Right atrium auricular region (tissue), 2 donors: ENCODE measurements at places on chromosomes 1 and 21. TPM values are rescaled to one million over a fixed set of nuclear protein-coding genes. Genes with fewer than 3 reads are reported as not detected.

DNA sequence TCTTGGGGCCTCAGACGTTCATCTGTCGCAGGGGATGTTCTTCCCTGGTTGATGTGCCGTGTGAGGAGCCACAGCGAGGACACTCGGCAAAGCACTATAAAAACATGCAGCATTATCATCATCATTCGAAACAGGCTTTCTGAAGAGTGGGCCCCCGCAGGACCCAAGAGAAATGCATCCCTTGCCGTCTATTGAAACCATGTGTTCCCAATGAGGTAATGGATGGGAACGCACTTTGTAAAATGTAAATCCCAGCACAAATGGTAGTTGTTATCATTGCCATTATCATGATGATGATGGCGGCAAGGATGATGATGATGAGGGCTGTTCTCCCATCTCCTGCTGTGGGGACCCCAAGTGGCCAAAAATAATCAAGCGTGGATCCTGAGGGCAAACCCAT, 76.8 kb downstream of the GLIS1 start:
- DNase-seq = no peak

DNA sequence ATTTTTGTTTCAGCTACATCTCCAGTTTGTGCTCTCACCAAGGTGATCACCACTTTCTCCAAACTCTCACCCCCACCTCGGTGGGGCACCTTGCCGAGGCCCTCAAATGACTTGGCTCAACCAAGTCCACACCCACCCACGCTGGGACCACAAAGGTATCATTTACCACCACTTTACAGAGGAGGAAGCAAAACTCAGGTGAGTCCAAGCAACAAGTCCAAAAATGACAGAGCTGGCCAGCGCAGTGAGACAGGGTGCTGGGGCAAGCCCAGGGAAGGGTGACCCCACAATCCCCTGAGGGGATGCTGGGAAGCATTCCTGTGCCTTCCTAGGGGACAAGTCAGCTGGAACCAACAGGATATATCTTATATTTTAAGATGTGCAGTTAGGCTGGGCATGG, 24.7 kb downstream of the SSBP3 start:
- no peak for DNase-seq

- DNase-seq = no peak
Measured at GRCh38 chr1:241457421-241457820, 62.1 kb downstream of the FH start.

GRCh38 chr1:201737352-201738060, 91.5 kb upstream of the IPO9 start:
- peak; percentile 73 for DNase-seq

GRCh38 chr1:89952605-89953130, 42.2 kb upstream of the ZNF326 start:
- no peak for DNase-seq

- no peak for DNase-seq
Measured at GRCh38 chr1:202173993-202174392, 13.6 kb upstream of the PTPN7 start.

- no peak for DNase-seq
Measured at GRCh38 chr1:168206111-168206510, 19.7 kb upstream of the SFT2D2 start.

GRCh38 chr1:184930232-184930631, 44.1 kb downstream of the NIBAN1 start:
- no peak for DNase-seq

Gene OR2L13
- total RNA-seq = not detected

GRCh38 chr1:219171192-219171935, 2.3 kb upstream of the LYPLAL1 start:
- DNase-seq = no peak

DNA sequence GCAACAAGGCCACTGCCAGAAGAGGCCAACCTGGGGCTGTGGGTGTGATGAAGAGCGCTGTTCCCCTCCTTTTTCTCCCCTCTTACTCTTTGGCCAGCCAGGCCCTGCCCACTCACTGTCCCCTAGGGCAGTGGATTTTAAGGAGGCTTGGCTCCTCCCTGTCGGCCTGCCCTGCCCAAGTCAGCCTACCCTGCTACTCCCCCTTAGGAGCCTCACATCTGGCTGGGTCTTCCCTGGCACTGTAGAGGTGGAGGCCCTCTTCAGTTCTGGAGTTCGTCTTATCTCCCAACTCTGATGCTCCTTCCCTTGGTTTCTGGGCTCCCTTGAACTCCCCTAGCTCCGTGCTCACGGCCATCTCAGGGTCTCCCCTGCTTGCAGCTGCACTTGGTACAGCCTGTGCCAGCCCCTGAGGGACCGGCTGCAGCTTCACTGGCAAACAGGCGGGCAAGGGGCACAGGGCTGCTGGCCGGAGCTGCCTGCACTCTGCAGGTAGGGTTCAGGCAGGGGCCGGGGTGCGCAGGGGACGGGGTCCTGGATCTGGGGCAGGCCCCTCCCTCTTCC, 4.0 kb downstream of the AMPD2 start:
- DNase-seq = peak; percentile 58

DNA sequence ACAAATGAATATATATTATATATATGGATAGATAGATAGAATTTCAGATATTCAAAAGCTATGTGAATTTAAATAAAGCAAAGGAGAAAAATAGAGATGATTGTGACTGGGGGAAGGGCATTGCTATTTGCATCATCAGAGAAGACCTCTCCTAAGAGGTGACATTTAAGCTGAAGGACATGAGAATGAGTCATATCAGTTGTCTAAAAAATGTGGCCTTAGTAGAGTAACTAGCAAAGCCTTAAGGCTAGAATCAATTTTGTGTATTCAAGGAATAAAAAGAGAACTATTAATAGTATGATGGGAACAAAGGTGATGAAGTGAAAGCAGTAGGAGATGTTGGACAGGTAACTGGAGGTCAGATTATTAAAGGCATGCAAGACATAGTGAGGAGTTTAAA, 34.8 kb upstream of the SLC35F3 start:
- no peak for DNase-seq

GRCh38 chr1:19360843-19361610, 48.9 kb downstream of the SLC66A1 start:
- no peak for DNase-seq
